ENCODE measurements at places on chromosomes 7 and 10.

- no peak for DNase-seq
Measured at GRCh38 chr7:40541336-40541735, 406.5 kb downstream of the SUGCT start.

DNA sequence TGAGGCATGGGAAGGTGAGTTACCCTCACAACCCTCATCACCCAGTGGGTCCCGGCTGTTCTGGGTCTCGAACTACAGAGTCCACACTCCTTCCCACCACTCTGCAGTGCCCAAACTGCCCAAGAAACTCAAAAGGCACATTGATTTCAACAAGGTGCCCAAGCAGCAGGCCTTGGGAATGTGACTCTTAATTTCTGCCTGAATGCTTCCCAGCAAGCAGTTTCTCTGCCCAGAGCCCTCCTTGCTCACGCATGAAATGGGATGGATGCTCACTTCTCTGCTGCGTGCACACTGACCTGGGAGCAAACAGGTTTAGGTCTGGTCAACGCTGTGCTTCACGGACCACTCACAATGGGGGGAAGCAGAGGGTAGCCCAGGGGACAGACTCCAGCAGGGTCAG lies 77.9 kb downstream of the GRB10 start:
- DNase-seq = no peak

DNA sequence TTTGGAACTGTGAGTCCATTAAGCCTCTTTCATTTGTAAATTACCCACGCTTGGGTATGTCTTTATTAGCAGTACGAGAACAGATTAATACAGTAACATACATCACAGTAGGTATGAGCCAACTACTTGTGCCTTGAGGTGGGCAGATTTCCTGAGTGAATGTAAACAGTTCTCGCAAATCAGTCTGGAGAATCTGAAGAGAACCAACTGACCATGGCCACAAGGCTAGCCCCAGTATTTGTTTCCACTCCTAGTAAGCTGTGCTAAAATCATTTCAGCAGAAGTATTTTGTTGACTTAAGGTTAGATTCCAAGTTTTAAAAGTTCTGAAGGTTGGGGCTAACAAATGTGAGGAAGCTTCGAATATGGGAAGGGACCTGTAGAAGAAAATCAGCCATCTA lies 82.9 kb downstream of the NOD1 start:
- DNase-seq = no peak

- DNase-seq = no peak
Measured at GRCh38 chr7:90605055-90605454, 8.9 kb downstream of the CDK14 start.

GRCh38 chr7:99004781-99005500 lies 126.6 kb downstream of the TRRAP start:
- DNase-seq = no peak

DNA sequence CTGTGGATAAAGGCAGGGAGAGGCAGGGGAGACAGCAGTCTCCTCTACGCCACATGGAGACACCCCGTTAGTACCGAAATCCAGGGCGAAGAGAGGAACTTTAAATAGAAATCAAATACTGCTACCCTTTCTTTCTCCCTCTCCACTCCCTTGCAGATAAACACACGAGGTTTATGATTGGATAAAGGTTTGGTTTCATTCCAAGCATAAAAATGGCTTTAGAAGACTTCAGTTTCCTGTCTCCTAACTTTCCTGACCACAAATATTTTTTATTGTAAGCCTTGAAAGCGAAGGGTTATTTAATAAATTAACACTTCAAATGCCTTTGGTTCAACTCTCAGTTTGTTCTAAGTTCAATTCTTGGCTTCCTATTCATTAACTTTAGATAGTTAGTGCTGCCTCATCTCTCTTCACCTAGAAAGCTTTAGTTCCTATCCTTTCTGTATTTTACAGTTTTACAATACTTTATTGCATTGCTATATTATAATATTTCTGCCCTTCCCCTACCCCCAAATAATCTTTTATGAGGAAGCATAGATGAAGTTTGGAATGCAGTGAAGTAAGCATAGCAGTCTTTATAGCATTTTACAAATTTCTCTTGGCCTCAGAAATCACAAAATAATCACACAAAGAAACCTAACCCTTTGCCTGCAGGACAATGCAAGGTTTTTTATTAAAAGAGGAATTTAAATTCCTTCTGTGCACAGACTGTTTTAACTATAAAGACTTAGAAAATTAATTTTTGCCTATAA lies 31.5 kb upstream of the ARID5B start:
- DNase-seq = no peak

- no peak for DNase-seq
Measured at GRCh38 chr7:98187138-98187502, 24.1 kb upstream of the BHLHA15 start.

GRCh38 chr7:140688341-140688740 lies 8.2 kb upstream of the NDUFB2 start:
- DNase-seq = no peak

DNA sequence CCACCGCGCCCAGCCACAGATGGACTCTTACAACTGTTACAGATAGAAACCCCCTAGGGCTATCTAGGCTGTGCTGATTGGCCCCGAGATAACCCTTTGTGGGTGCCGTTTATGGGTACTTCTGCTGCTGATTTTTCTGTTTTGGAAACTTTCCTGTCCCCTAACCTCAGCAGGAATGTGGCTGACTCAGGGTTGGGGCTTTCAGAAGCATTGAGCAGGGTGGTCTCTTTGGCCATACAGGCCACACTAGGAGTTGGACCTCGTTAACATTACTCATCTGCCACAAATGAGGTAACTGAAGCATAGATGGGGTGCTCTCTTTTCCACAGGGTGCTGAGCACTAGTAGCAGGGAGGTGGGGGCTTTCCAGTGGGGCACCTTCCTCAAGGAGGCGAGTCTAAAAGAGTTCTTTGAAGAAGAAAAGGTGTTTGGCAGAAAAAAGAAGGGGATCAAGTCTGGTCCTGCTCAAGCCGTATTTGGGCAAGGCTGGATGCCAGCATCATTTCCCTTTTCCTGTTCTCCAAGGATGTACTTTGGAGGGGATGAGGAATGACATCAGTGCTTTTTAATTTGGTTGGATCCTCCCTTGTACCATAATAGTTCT lies 6.4 kb downstream of the ZSCAN25 start:
- peak; percentile 10 for DNase-seq

- DNase-seq = no peak
Measured at GRCh38 chr10:88499569-88500470, 83.3 kb downstream of the RNLS start.

DNA sequence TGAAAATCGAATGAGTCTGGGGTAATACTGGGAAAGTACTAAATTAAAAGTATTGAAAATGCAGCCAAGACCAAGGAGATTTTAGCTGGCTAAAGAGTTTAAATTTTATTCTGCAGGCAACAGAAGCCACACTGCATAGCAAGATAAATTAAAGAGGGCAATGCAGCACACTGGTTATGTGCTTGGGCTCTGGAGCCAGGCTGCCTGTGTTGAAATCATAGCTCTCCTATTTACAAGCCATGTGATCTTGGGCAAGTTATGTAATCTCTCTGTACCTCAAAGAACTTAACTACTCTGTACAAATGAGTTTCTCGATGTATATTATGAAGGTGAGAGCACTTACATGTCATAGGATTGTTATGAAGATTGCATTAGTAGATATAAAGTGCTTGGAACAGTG lies 9.9 kb downstream of the SLC25A13 start:
- DNase-seq = no peak

GRCh38 chr7:47326220-47326619 lies 255.7 kb downstream of the TNS3 start:
- DNase-seq = no peak

GRCh38 chr7:129359638-129360037 lies 74.6 kb upstream of the STRIP2 start:
- no peak for DNase-seq

DNA sequence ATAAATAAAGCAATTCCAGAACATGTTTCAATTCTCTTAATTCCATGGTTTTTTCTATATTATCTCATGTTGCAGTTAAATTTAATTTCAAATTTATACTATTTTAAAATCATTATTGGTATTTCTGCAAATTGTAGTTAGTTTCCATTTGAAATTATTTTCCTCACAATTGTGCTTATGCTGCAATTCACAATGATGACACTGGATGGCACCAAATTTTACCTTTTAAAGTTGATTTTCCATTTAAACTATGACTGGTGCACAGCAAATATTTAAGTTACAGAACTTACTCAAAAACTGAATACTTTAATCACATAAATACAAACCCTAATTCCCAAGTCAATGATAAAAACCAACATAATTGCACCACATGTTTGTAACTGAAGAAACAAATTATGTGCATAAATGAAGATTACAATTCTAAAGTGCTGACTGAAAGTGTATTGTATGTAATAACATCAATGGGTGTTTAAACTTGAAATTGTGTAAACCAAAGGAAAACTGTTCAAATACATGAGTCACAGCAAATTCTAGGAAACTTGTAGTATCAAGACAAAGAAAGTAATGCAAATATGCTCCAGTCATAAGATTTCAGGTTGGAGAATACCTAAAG lies 75.3 kb upstream of the AASS start:
- no peak for DNase-seq

- DNase-seq = no peak
Measured at GRCh38 chr10:94194256-94194655, 168.5 kb downstream of the NOC3L start.

DNA sequence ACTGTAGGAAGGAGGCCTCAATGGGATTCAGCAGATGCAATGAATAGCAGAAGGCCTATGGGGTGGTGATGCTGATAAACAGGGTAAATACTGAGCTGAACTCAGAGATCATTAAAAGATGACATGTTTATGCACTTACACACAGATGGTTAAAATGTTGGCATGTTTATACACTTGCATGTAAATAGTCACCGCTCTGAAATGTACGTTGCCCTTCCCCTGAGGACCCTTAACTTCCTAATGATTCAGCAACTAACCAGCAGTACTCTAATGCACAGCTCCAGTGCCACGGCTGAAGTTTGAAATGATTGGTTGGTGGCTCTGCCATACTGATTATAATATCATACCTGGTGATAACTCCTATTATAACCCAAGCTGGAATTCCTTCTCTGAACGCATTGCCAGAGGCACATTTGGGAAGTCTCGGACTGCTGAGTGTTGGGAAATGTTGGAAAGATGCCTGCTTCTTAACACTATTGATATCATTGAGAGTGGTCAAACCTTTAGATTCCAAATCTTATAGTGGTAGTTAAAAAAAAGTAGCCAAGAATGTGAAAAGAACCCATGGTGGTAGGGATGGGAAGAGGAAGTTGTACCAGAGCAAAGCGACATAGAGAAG lies 3.7 kb upstream of the CAV1 start:
- DNase-seq = no peak

GRCh38 chr10:104502907-104503306 lies 138.2 kb upstream of the SORCS3 start:
- no peak for DNase-seq

- DNase-seq = no peak
Measured at GRCh38 chr10:66187053-66187733, 738.6 kb upstream of the LRRTM3 start.
